D721Med (cell line): ENCODE measurements at places on chromosomes 1 and 21.

GRCh38 chr1:209435654-209436566, 147.6 kb upstream of the CAMK1G start:
- DNase-seq: no peak

DNA sequence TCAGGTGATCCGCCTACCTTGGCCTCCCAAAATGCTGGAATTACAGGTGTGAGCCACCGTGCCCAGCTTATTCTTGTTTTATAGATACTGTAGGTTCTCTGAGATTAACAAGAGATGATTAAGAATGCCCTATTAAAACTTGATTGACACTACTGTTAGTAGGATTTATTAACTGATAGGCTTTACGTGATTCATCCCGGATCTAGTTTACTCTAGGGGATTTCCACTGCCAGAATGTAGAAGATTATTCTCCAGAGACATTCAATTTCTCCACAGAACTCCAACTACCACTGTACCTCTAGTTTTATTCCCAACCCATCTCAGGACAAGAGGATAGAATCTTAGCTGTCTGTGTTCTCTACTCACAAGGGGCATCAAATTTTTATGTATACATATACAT, 26.3 kb upstream of the RBM34 start:
- peak; percentile 68 for DNase-seq

DNA sequence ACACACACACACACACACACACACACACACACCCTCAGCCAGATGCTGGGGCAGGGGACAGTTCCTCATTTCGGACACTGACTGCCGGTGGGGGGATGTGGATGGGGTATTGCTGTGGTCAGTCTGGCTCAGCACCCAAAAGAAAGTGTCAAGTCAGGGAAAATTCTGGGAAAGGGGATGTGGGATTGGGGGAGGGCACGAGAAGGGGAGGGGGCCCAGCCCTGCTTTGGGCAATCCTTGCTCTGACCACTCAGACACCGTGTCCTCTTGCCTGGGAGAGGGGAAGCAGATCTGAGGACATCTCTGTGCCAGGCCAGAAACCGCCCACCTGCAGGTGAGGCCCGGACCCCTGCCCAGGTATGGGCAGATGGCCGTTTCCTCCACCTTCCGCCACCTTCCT, at the start of gene C1QC:
Gene C1QC, plus strand, starts transcription at position 253 of the 400 bp plus-strand sequence. CDS start 391 bp downstream, outside the sequence.
- DNase-seq: no peak

DNA sequence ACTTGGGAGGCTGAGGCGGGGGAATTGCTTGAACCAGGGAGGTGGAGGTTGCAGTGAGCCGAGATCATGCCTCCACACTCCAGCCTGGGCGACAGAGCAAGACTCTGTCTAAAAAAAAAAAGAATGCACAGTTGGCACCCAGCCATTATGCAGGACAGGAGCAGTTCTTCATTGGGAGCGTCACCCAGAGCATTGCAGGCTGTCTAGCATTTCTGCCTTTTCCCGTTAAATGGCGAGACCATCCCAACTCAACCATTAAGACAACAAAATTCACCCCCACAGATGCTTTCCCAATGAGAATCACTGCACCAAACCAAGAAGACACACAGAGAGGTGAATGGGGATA, 105.8 kb downstream of the EDEM3 start:
- DNase-seq: no peak

DNA sequence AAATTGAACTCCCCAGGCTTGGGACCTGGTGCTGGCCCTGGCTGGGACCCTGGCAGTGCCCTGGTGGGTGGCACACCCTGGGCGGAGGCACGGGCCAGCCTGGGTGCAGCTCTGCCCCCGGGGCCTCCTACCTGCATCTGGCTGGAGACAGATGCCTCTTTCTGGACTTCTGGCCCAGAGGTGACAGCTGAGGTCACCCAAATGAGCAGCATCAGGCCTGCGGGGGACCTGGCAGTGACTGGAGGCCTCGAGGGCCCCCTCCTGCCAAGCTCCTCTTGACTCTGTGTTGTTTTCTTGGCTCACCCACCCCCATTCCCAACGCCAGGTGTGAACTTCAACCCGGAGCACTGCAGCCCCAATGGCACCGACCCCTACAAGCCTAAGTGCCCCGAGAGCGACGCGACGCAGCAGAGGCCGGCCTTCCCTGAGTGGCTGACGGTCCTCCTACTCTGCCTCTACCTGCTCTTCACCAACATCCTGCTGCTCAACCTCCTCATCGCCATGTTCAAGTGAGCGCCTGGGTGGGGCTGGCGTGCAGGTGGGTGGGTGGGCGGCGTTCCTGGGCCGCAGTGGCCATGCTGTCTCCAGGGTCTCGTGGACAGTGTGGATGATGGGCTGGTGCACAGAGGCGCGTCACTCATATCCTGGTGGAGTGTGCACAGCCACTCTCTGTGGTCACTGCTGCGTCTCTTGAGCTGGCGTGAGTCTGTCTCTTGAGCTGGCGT, 41.6 kb upstream of the LRRC3 start:
- DNase-seq: no peak

GRCh38 chr1:236064674-236065508, at the start of gene NID1:
Gene NID1, minus strand, starts transcription at chr1:236065090. Its CDS starts 11 bp downstream, at chr1:236065079.
- peak; percentile 61 for DNase-seq

DNA sequence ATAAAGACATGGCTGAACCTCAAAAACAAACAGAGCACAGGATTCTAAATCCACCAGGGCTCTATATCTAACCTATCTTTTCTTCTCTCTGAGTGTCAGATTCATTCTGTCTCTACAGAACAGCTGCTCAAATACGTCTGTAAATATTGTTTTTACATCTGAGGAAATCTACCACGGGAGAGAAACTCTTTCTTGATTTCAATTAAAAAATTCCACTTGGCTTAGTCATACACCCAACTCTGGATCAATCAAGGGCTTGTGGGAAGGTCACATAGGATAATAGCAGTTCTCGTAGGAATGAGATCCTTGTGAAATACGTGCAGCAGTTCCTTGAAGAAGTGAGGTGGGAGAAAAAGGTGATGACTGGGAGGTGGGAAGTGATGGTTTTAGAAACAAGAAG, 1355.7 kb upstream of the ADGRL2 start:
- DNase-seq: no peak

- peak; percentile 97 for DNase-seq
Observed at GRCh38 chr21:45541221-45542039, 810 bp downstream of the SLC19A1 start.

- DNase-seq: no peak
Observed at GRCh38 chr1:236502579-236502971, 21.2 kb upstream of the LGALS8 start.

GRCh38 chr1:66919828-66920227, 4.8 kb downstream of the DNAI4 start:
- no peak for DNase-seq

DNA sequence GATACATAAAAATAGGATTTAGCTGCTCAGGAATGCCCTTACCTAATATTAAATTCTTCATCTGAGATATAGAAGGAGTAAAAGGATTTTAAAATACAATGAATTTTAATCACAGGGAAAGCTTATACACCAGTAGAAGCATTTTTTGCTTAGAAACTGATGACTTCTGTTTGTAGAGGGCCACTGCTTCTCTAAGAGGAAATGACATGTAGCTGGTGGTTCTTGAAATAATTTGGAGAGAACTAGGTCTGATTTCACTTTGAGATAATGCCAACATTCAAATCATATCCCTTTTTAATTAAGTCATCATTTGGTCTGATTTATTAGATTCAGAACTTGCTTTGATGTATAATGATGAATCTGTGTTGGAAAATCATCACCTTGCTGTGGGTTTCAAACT, 166.6 kb upstream of the SGIP1 start:
- DNase-seq: no peak

GRCh38 chr1:85494074-85494903, 29.3 kb upstream of the DDAH1 start:
- DNase-seq: no peak

GRCh38 chr1:176073524-176074157, 133.4 kb downstream of the COP1 start:
- DNase-seq: no peak

GRCh38 chr1:31675756-31676155, 28.1 kb downstream of the COL16A1 start:
- DNase-seq: no peak

DNA sequence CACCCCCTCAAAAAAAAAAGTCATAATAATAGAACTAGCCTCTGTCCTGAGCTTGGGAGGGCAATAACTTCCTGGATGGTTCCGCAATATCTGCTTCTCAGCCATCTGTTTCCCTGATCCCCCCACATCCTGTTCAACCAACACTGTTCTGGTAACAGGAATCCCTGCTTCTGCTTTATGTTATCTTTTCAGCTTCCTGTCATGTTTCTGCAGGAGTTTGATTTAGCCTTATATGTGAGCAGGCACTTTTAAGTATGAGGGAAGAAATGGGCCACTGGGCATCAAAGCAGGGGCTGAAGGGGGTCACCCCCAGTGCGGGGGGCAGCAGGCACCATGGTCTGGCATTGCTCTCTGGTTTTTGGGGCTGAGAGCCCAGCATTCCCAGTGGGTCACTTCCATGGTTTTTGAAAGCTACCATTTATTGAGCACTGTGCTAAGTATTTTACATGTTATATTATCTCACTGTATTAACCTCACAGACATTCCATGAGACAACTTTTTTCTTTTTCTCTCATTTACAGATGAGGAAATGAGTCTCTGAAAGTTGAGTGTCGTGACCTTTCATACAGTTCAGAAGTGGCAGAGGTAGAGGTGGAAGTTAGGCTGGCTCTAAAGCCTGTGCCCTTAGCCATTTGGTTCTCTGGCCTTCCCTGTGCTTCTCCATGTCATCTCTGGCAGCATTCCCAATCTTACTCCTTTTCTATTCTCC, 61.9 kb downstream of the DNTTIP2 start:
- no peak for DNase-seq

DNA sequence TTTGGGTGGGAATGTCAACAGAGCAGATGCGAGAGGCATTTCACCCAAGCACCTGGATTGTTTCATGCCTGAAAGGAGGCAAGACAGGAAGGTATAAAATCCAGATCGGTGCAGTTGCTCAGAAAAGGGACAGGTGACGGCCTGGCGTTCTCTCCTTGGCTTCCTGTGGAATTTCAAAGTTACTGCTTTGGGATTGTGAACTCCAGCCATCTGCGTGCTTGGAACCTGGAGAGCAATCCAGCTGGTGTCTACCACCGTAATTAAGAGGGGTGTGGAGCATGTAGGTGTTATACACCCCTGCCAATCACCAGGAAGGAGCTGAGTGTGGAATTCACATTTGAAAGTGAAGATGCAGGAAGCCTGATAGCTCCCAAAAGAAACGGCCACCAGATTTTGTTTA, 286.1 kb downstream of the KIF26B start:
- DNase-seq: no peak

- DNase-seq: no peak
Observed at GRCh38 chr21:42685036-42685435, 31.6 kb downstream of the PDE9A start.

DNA sequence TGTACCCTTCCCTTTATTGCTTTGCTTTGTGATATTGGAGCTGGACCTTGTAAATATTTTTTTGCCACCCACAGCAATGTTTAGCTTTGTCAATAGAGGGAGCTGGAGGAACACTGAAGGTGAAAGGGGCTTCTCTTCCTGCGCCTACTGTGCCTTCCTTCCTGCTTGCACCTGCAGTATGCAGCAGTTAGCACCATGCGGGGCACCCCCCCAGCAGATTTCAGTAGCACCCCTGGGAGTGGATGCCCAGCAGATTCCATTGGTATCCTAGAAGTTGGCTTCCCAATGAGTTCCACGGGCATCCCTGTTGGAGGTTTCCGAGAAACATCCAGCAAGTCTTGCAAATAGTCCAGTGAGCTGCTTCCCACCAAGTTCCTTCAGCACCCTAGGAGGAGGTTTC, 25.6 kb downstream of the S100A10 start:
- no peak for DNase-seq

- DNase-seq: no peak
Observed at GRCh38 chr1:192524223-192524622, 51.4 kb upstream of the RGS1 start.

DNA sequence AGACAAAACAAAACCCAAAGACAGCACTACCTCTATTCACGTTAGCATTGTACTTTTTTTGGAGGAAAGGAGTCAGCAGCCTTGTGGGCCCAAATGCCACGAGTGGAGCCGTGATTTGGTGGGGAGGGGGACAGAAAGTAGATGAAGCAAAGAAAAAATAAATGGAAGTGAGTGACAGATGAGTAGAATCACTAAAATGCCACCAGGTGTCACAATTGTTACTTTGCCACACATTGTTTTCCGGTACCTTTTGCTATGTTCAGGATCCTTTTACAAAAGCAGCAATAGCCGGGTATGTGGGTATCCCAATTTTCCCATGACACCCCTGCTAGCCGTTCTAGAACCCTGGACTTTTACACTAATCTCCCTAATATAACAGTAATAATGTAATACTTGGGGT, 85.0 kb upstream of the AK4 start:
- no peak for DNase-seq

DNA sequence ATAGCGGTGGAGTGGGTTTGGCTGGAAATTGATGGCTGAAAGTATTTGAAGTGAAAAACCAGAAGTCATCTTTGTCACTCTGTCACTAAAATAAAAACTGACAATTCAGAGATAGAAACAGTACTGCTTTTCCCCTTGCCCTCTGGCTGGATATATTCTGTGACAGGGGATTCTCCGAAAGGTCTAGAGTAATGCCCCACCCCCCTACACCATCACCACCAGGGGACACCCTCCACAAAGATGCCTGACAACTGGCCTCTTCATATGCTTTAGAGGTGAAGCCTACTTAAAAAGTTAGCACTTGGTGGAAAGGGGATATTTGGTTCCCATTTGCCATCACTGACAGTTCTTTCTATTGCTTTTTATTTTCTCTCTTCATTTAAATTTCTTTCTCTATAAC, 73.5 kb downstream of the SGIP1 start:
- DNase-seq: no peak

GRCh38 chr1:4624801-4625200, 29.6 kb upstream of the AJAP1 start:
- no peak for DNase-seq

GRCh38 chr1:27605796-27606707, 2.1 kb upstream of the AHDC1 start:
- DNase-seq: no peak

DNA sequence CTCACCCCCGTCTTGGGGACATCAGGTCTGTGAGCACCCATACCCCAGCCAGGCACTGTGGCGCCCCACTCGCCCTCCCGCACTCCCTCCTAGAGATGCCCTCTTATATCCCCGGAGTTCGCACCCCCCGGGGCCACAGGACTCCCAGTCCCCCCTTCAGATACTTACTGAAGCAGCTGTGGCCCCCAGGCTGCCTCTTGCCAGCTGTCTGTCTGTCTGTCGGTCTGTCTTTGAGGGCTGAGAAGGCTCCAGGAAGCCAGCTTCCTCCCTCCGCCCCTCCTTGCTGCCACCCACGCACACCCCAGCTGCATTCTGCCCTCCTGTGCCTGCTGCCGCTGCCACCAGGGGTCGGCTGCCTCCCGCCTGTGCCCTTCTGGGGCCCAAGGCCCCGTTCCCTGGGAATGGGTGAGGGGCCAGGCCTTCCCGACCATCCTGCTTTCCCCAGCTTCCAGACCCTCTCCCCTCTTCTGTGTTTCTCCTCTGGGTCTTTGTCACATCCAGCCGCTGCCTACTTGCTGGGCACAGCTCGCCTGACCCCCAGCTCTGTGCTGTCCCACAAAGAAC, at the start of gene PTPN7:
Gene PTPN7, minus strand, starts transcription at position 226 of the 564 bp plus-strand sequence. CDS start 1,200 bp downstream, outside the sequence.
- DNase-seq: no peak
